ENCODE measurements at places on chromosomes 7 and 10.

DNA sequence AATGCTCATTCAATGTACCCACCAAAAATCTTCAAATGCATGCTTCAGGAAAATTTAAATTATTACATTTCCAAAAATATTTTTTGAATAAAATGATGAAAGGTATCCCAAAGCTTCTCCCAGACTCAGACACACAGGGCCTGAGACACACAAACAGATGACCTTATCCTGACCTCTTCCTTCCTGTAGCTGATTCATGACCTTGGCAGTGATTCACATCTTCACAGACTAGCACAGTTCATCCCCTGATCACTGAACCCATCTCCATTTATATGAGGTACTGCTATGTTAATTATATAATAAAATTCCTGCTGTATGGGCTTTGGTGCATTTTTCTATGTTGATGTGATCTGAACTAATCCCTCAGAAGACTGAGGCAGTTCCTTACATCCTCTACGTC is 265.0 kb upstream of the GLI3 start:
- DNase-seq, result no peak

DNA sequence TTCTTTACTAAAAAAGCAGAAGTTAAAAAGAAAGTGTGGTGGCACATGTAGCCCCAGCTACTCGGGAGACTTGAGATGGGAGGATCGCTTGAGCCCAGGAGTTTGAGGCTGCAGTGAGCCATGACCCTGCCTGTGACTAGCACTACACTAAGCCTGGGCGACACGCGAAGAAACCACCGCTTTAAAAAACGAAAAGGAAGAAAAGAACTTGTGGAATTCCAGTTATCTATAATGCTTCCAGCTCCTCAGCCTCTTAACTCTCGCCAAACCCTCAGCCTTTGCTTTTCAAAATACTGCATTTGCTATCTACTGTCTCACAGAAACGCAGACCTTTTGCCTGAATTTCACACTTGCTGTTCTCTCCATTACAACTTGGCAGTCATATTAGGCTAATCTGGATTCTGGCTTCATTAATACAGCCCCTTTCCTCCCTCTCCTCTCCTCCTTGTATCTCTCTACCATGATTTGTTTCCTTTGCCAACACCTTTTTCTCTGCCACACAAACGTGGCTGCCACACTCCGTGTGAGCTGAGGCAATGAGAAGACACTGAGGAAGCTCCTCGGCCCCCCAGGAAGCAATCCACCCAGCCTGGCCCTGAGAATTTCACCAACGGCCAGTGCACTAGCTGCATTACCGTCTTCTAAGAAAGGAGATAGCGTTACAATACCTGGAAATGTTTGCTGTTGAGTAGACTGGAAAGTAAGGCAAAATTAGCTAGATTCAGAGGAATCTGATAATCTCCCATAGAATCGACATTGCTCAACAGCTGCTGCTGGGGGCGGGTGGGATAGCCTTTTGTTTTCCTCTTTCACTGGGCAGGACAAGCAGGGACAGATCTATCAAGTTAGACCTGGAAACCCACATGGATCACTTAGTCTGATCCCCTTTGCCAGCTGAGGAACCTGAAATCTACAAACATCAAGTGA is 37.2 kb downstream of the CALML5 start:
- DNase-seq, result peak; percentile 32

DNA sequence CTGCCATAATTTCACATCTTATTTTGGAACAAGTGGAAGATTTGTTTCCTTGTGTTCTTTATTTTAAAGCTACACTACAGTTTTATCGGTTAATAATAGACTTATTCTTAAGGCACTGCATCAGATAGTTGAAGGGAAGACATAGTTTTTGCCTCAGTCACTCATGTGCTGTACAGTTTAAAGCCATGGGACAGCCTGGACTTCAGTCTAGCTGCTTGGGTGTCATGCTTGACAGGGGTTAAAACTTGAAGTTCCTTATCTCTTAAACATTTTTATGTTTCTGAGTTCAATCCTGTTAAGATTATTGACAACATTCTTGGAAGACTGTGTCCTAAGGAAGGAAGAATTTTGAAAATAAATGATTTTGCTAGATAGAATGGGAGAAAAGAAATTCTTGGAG is 49.7 kb downstream of the PPP1R9A start:
- no peak for DNase-seq

GRCh38 chr10:84342584-84342983 is 14.2 kb downstream of the CCSER2 start:
- no peak for DNase-seq

DNA sequence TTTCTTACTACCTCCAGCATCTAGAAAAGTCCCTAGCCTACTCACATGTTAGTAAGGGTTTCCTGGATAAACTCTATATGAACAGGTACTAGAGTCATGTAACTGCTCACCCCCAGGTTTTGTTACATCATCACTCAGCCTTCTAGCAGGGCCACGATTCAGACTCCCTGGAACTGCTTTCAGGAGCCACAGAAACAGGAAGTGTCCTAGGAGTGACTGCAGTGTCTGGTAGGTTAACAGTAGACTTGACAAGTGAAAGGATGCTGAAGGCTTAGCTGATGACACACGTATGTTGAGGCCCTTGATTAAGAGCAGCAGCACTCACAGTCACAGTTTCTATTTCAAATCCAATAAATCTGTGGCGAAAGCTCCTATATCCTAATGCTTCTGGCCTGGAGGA is 101.2 kb downstream of the DNMBP start:
- DNase-seq, result no peak

GRCh38 chr10:37222046-37222445 is 96.6 kb downstream of the ANKRD30A start:
- DNase-seq, result no peak

GRCh38 chr10:125189162-125189561 is 28.8 kb upstream of the CTBP2 start:
- DNase-seq, result no peak

GRCh38 chr7:81707196-81707595 is 62.7 kb downstream of the HGF start:
- DNase-seq, result no peak

- DNase-seq, result no peak
Observed at GRCh38 chr7:105022458-105022857, 8.5 kb downstream of the KMT2E start.

GRCh38 chr7:103114576-103115008 is 34.3 kb downstream of the NAPEPLD start:
- DNase-seq, result no peak

DNA sequence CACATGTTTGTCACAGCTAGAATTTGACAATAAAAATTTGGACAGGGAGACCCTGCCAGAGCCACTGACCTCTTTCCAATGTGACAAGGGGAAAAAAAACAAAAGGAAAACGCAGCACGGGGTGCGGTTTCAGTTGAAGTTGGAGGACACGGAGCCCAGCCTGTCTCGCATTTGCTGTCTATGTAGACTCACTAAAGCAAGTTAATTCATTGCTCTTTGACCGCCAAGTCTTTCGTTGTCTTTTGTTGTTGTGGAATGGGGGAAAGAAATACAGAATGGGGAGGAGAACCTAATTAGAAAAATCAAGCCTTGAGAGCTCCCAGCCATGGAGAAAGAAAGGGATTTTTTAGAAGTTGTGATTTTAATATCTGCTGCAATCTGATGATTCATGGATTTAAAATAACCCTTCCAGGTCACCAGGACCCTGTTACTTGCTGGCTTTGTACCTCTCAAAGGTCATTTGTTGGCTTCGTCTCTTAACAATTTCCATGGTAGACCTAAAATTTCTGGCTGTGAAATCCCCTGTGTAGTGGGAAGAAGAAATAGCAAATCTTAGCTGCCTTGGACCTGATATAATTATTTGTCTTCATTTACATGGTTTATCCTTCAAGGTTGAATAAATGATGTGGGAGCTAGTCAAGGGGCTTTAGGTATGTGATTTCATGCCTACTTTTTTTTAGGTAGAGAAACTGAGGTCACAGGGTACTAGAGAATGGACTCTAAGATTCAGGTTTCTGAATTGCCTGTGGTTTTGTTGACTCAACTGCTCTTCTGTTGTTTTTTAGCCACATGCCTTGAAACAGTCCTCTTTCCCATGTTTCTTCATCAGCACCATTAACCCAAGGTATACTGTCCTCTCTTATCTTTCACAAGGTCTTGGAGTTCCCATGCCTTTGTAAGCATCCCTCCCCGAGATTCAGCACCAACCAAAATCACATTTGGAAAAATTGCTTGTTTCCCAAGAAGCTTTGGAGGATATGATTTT is 78.7 kb downstream of the TCF7L2 start:
- DNase-seq, result no peak

Measured in GM23338 (cell line).